Caudate nucleus (tissue), 63 donors: ENCODE measurements at places on chromosomes 7 and 10.

GRCh38 chr10:5423771-5424170, 11.4 kb downstream of the NET1 start:
- no peak for DNase-seq

DNA sequence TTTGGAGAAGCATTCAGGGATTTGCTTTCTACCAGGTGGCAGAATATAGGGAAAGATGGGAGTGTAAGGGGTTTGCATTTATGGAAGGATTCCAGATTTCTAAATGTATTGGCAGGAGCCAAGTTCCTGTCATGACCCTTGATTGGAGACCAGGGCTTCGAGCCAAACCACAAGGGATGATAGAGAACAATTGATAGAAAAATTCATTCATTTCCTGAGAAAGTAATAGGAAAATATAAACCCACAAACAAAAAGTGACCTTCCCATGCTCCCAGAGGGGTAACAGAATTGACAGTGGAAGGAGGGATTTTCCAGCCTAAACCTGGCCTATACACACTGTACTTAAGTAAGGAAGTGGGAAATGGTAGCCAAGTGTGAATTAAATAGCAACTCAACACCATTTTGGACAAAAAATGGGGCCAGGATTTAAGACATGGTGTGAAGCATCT, 22.4 kb upstream of the IFIT2 start:
- no peak for DNase-seq

- DNase-seq: no peak
Measured at GRCh38 chr10:133170092-133170491, 10.1 kb downstream of the KNDC1 start.

- DNase-seq: no peak
Measured at GRCh38 chr10:88731296-88731695, 25.2 kb downstream of the LIPK start.

- no peak for DNase-seq
Measured at GRCh38 chr7:123004931-123005330, 9.4 kb upstream of the TAS2R16 start.

DNA sequence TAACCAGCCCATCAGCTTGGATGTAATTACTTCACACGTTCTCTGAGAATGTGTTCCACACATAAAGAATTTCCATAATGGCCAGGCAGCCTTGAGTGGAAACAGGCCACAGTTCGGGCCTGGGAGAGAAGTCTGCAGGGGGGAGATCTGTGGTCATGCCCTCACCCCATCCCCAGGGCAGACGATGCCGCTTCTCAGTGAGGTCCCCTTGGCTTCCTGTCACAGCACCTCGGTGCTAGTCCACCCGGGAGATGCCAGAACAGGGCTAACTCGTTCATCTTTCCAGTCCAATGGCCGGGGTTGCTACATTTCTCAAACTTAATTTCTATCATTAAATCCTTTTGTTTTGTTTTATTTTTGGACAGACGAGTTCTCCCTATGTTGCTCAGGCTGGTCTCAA, 624.1 kb downstream of the PTPRN2 start:
- DNase-seq: no peak

DNA sequence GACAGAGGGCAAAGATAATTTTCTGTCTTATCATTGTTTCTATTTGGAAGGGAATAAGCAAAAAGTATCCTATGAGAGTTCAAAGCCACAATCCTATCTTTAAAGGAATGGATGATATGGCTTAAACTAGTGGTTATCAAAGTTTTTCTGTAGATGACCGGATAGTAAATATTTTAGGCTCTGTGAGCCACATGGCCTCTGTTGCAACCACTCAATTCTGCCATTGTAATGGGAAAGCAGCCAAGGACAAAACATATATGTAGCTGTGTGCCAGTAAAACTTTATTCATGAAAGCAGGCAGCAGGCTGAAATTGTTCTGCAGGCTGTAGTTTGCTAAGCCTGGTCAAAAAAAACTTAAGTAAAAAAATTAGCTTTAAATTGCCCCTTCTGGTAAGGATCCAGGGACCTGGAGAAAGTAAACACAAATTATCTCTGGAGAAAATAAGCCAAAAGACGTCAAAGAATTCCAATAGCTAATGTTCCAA, 73.3 kb downstream of the THSD7A start:
- DNase-seq: no peak

DNA sequence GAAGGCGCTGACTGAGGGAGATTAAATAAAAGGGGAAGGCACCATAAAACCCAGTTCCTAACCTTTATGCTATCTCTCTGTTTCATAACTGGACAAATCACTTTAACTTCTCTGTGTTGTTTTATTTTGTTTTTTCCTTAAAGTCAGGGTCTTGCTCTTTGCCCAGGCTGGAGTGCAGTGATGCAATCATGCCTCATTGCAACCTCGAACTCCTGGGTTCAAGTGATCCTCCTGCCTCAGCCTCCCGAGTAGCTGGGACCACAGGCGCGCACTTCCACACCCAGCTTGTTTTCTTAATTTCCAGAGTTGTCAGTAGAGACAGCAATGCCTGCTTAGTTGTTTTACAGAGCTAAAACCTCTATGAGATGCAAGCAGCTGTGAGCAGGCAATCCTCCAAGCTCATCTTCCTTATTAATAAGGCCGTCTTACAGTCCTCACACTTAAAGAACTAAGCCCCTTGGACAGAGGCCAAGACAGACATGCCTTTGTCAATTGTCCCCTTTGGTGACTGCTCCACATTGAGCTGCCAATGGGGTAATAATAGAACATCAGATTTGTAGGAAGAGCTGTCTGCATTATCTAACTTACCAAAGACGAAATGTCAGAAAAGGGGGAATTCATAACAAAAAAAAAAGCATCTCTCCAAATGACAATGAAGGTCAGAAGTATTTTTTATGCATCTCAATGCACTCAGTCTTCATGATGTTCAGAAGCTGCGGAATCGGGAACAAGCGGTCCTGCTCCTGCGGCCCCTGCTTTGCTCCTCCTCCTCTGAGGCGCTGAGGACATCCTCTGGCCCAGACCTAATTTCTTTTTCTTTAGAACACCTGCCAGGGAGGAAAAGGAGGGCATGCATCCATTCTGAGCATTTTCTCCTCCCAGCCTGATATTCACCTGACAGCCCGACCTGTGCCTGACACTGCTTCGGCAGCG, 62.7 kb upstream of the RNF32 start:
- peak; percentile 55 for DNase-seq

DNA sequence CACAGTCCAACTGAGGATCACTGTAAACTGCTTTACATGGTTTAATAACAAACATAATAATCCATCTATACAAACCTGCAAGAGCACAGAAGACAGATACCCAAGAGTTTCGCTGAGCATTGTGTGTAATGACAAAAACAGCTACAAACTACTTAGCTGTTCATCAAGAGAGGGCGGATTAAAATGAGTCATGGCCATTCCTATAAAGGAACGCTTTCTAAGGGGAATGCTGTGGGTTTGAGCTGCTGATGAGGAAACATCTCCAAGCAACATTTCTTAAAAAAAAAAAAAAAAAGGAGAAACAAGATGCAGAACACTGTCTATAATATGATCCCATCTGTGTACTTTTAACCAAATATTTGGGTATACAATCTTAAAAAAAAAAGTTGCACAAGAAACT, 33.8 kb downstream of the VOPP1 start:
- DNase-seq: no peak

- no peak for DNase-seq
Measured at GRCh38 chr10:70914316-70914864, 26.0 kb upstream of the PCBD1 start.

GRCh38 chr10:1036341-1036791, 10.7 kb upstream of the IDI2 start:
- DNase-seq: peak; percentile 13

- no peak for DNase-seq
Measured at GRCh38 chr7:29956487-29956836, 33.1 kb downstream of the SCRN1 start.

DNA sequence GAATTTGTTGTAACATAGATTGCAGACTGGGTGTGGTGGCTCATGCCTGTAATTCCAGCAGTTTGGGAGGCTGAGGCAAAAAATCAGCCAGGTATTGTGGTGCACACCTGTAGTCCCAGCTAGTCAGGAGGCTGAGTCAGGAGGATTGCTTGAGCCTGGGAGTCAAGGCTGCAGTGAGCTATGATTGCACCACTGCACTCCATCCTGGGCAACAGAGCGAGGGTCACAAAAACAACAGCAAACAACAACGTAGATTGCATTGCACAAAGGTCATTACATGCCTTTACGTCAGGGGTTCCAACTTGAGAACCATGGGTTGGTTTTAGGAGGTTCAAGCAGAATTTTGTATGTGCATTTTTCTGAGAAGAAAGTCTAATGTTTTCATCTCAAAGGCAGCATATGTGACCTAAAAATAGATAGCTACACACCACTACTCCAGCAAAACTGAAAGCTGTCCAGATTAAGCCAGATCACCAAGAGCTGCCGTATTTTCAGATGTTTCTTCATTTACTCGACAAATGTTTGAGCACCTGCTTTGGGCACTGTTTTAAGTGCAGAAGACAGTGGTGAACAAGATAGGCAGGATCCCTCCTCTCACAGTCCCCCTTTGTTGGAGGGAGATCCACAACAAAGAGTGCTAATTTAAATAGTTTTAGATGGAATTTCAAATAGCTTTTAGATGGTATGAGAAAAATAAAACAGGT, 28.3 kb upstream of the CYP26C1 start:
- DNase-seq: no peak

GRCh38 chr7:150365673-150366398, 2.8 kb upstream of the REPIN1 start:
- no peak for DNase-seq

DNA sequence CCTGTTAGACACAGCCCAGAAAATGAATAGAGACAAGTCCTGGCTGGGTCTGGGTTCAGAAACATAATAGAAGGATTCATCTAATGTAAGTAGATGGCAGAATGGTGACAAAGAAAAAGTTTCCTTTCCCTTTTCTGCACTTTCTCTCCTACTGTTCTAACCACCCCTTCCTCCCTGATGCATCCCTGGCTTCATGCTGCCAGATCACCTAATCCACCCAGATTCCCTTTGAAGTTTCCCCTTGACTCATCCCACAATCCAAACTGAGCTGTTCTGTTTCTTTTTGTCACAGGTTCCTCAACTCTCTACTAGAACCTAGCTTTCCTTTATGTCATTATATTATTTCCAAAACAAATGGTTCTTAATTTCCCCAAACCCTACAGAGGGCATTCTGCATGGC, 1.1 kb upstream of the MACC1 start:
- DNase-seq: no peak

GRCh38 chr10:27628621-27629020, 117.0 kb downstream of the MKX start:
- no peak for DNase-seq

DNA sequence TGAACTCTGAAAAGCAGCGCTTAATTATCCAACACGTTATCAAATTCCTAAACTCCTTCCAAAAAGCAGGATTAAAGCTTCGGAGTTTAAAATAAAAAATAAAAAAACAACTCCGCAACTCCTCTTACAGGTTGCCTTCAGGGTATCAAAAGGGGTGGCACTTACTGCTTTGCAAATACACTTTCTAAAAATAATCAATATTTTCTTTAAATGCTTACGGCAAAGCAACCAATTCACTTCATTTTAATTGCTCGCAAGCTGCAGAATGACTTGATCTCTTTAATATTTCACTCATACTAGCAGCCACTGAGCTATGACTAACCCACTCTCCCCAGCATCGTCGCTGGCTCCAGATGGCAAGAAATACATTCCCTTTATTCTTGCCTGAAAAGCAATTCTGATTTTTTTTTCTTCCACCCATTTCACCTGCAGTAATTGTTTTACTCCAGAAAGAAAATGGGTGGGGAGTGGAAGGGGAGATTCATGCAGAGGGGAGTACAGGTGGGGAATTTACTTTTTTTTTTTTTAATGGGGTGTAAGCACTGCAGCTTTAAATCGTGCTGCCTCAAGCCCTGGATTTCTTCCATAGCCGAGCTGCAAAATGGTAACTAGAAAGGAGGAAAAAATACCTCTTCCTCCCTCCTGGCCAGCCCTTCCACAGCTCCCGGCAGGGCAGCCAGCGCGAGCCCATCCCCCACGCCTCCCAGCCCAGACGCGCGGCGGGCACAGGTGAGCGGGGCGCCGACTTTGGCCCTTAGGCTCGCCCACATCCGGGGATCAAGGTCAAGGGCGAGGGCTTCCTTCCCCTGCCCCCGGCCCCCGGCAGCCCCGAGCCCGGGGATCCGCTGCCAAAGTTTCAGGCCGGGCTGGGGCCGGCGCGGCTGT, 54.2 kb upstream of the FHIP2A start:
- DNase-seq: no peak

DNA sequence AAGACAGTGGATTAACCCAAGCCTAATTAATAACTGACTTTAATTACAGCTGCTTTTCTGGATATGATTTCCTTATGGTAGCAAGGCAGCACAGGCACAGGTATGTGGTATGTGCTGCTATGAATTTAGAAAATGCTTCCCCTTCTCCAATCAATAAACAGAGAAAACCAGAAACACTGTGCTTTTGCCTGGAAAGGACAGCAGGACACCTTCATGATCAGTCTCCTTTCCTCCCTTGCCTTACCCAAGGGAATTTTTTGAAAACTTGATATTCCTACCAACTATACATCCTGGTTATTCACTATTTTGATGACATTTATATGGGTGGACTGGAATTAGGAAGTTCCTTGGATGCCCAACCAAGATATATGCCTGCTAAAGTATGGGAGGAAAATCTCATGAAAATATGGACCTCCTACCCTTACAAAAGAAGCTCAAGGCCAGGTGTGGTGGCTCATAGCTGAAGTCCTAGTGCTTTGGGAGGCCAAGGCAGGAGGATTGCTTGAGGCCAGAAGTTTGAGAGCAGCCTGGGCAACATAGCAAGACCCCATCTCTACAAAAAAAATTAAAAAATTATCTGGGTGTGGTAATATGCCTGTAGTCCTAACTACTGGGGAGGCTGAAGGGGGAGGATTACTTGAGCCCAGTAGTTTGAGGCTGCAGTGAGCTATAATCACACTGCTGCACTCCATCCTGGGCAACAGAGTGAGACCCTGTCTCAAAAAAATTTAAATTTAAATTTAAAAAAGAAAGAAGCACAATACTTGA, 106.3 kb upstream of the WAC start:
- DNase-seq: no peak

- DNase-seq: no peak
Measured at GRCh38 chr7:18993933-18994668, 123.3 kb downstream of the TWIST1 start.

GRCh38 chr10:77696584-77696983, 59.0 kb upstream of the KCNMA1 start:
- no peak for DNase-seq

- no peak for DNase-seq
Measured at GRCh38 chr7:30987178-30987577, 23.4 kb downstream of the GHRHR start.

GRCh38 chr7:6419310-6419773, 28.4 kb downstream of the DAGLB start:
- no peak for DNase-seq

- no peak for DNase-seq
Measured at GRCh38 chr10:91289305-91289704, 68.8 kb downstream of the PCGF5 start.

GRCh38 chr7:6359021-6359420, 86.6 kb upstream of the CYTH3 start:
- no peak for DNase-seq

DNA sequence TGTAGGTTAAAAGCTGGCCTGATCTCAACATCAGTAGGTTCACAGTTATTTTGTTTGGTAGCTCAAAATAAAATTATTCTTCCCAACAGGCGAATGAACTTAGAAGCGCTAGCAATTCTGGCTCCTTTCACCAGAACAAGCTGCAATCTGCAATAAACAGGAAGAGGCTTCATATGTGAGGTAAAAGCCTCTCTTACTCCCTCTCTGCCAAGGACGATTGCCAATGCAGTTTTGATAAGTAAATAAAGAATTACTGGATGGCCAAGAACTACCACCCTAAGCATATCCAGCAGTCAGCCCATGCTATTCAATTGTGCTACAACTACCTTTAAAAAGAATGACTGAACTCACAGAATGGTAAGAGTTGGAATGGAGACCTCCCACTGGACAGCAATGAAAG, 150.0 kb upstream of the LAMB4 start:
- DNase-seq: no peak
